ENCODE measurements at places on chromosomes 5 and 9.
A peak's percentile ranks its signal among the peaks of the same experiment; 100 is the strongest.

GRCh38 chr9:33291031-33291397 lies 698 bp downstream of the NFX1 start:
- no peak for DNase-seq

DNA sequence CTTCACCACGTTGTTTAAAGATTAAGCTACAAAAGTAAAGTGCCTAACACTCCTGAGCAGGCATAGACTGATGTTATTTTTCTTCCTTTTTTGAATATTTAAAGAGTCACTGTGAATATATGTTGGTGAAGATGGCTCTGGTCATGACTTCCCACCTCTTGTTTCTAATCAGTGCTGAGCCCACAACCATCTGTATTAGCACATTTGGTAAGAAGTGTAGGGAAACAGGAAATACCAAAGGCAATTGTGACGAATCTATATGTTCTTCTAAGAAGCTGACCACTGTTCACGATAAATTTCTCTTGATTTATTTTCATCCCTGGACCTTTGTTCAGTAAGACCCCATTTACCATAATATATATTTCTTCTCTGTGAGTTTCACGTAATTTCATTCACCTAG lies 108.3 kb upstream of the PCA3 start:
- no peak for DNase-seq

- no peak for DNase-seq
Observed at GRCh38 chr5:106159616-106160015, 1511.1 kb downstream of the EFNA5 start.

DNA sequence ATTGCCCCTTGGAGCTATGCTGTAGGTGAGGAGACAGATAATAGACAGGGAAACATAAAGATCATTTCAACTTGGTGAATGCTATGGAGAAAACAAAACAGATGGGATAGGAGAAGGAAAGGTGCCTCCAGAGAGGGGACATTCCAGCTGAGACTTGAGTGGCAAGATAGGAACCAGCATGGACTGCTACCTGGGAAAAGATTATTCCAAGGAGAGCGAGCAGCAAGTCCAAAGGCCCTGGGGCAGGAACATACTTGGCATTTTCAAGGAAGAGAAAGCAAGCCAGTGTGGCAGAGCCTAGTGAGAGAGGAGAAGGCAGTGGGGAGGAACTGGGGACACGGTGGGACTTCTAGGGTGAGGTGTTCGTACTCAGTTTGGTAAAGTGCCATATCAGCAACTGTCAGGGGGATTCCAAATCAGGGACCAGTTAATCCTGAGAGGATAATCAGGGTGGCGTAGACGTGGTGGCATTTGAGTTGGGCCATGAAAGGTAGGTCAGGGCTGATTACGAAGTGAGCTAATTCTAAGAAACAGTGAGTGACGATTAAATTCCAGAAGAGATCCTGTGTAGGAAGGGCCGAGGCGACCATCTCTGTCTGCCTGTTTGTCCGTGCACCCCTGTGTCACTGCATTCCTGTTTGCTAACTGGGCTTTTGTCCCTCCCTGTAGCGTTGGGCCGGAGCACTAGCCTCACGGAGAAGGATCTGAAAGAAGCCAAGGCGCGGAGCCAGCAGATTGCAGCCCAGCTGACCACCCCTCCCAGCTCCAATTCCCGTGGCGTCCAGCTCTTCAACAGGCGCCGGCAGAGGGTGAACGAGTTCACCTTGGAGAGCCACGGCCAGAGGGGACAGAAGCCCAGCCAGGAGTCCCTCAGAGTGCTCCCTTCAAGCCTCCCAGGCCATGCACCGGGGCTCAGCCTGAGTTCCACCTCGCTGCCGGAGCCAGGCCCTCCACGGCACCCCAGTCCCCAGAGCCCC lies 7.1 kb downstream of the SYNPO start:
- DNase-seq = no peak

- DNase-seq = no peak
Observed at GRCh38 chr9:81860581-81860980, 67.6 kb upstream of the SPATA31D4 start.

DNA sequence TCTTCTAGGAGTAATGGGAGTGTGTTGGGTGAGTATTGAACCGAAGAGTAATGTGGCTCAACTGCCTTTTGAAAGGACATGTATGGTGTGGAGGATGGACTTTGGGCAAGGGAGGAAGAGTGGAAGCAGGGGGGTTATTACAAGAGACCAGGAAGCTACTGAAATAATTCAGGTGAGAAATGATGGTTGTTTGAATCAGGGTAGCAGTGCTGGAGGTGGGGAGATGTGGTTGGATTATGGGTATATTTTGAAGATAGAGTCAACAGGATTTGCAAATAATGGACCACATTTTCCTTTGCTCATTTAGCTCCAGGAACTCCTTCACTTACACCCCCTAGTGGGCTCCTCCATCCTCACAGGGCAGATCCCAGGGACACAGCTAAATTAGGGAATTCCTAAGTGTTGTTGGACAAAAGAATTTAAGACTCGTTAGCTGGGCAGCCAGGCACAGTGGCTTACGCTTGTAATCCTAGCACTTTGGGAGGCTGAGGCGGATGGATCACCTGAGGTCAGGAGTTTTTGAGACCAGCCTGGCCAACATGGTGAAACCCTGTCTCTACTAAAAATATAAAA lies 1.2 kb upstream of the SLC4A9 start:
- no peak for DNase-seq

GRCh38 chr9:86043999-86044398 lies 55.4 kb downstream of the GOLM1 start:
- no peak for DNase-seq

- DNase-seq = no peak
Observed at GRCh38 chr5:50476549-50476948, 35.5 kb upstream of the EMB start.

DNA sequence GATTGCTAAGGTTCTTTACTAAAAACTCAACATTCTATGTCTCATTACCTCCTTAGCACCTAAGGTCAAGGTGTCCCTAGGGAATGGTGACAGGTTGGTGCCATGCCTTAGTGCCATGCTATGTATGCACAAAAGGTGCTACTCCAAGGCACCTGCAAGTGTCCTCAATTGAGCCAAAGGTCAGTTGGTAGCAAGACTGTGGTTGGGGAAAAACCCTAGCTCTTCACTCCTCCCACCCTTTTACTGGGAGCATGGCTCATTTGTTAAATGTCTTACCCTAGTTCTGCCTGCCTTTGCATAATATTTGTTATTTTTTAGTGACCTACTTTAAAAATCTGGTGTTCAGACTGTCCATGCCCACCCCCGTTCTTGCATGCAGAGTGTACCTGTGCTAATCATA lies 17.0 kb downstream of the ACO1 start:
- DNase-seq = no peak

- no peak for DNase-seq
Observed at GRCh38 chr5:1913578-1913977, 30.9 kb upstream of the IRX4 start.

- DNase-seq = no peak
Observed at GRCh38 chr5:172423379-172424110, 30.8 kb downstream of the SH3PXD2B start.

GRCh38 chr5:110096419-110096818 lies 406.7 kb downstream of the MAN2A1 start:
- no peak for DNase-seq

DNA sequence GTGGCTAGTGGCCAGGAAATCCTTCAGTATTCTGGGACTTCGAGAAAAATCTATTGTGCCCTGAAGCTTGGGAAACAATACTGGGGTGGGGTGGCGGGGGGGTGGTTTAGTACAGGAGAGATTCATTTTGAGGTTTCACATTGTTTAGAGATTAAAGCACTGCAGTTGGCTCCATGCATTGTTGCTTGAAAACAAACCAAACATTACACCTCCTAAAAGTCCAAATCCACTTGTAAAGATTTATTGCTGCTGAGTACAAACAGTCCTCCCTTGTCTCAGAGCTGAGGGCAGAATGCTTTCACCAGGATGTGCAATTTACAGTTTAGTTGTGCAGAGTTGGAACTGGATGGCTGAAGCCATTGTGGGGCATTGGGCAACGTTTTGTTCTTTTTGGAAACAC lies 49.4 kb downstream of the GGTA1 start:
- no peak for DNase-seq

DNA sequence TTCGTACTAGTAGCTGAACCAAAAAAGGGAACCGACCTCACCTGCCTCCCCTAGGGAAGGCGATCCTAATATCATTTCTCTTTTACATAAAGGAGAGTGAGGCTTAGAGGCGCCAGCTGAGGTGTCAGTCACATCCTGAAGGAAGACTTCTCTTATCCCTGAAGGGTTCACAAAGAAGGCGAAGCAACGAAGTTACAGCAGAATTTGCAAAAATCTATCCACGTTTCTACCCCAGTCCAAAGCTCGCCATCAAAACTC lies 598 bp upstream of the KIAA1191 start:
- DNase-seq = no peak

DNA sequence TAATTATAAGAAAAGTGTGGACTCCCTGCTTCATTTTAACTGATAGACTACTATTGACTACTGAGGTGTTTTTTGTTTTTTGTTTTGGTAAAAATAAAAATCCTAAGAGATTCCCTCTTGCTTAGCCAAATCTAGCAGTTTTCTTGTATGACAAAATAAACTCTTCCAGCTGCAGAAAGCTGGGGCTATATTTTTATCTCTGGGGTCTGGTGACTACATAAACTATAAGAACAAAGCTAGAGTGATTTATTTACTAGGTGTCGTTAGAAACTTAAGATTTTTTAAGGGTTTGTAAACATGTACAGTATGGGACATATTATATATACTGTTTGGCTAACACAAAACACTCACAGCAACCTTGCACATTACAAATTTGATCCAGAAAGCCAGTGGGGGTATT lies 467.4 kb upstream of the MPDZ start:
- no peak for DNase-seq

GRCh38 chr5:116428966-116429365 lies 145.7 kb downstream of the SEMA6A start:
- DNase-seq = no peak

GRCh38 chr5:73032635-73033034 lies 76.8 kb downstream of the FCHO2 start:
- DNase-seq = no peak

DNA sequence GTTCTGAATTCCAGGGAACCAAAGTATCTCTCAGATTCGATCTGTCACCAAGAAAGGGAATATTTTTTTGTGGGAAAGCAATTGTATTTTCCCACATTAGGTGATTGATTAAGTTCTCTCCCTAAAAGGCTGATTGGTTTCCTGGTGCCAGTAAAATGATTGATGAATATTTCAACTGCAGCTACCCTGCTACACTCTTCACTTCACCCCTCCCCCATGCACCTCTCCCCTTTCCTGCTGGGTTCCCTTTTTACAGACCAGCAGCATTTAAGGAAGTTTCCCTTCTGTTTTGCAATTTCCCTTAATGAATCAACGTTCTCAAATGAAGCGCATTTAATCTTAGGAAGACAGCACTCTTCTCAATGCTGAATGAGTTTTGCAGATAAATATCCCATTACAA lies 13.1 kb downstream of the NR6A1 start:
- DNase-seq = no peak

DNA sequence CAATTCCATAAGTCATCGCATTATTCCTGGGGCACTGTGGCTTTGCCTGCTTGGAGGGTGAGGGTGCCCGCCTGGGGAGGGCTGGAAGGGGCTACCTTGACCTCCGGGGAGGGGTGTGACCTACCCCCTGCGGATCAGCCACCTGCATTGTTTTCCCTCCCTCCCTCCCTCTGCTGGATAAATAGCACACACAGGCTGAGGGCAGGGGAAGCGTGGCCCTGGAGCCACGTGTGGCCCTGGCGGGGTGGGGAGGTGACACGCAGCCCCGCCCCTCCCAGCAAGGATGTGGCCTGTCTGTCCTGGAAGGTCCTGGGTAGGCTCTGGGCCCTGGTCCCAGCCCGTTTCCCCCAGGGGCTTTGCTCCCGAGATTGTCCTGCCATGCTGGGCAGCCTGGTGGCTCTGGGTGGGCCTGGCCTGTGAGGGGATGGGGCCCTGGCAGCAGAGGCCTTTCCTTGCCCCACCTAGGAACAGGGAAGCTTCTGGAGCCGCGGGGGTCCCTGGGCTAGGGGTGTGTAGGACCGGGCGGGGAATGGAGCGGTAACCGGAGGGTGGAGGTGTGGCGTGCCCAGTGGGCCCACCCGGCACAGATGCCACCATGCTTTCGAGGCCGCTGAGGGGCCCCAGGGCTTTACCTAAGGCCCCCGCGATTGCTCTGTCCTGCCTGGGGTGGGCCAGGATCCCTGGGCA lies 33.4 kb downstream of the RXRA start:
- no peak for DNase-seq

DNA sequence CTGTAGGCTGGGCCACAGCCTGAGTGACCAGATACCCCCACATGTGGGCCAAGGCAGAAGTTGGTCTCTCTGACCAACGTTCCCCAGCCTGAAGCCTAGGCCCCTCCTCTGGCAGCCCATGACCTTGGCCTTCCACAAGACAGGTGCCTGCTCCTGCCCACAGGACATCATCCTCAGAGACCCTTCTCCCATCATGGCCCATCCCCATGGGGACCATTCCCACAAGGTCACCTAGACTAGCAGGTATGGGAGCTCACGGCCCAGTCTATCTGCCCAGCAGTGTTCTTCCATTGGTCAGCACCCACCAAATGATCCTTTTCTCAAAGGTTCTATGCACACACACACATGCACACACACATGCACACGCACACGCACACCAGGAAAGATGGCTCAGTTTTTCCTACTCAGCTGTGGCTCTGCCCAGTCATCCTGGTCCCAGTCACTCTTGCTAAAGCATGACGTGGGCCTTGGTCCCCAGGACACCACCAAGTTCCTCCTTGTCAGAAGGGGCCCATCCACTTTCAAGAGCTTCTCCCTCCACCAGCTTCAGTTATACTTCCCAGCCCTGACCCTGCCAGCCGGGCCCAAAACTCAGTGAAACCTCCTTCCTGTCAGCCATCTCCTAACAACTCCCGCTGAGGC lies 65.4 kb downstream of the PAX5 start:
- no peak for DNase-seq

DNA sequence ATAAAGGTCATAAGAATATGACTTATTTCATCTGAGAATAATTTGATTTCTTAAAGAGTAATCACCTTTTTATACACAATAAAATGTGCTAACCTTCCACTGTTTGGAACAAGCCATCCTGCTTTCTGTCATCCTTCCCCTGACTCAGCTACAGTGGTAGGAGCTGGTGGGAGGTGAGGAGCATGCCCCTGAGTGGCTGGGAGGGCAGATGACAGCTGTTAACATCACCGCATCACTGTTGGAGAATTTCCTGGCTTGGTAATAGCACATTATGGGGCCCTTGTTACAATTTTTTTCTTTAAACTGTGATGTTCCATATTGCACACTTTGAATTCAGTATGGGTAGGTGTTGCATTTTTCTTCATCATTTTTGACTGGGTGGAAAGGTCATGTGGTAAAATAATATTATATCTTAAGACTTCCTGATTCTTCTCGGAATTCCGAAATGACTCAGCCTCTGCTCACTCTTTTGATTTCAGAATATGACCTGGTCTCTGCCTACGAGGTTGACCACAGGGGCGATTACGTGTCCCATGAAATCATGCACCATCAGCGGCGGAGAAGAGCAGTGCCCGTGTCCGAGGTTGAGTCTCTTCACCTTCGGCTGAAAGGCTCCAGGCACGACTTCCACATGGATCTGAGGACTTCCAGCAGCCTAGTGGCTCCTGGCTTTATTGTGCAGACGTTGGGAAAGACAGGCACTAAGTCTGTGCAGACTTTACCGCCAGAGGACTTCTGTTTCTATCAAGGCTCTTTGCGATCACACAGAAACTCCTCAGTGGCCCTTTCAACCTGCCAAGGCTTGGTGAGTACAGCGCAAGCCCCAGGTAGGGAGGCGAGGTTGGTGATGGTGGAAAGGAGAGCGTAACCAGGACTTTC lies 5.8 kb downstream of the ADAMTS16 start:
- peak; percentile 83 for DNase-seq
